ENCODE measurements at places on chromosomes 1 and 21. TPM values are rescaled to one million over a fixed set of nuclear protein-coding genes. Genes with fewer than 3 reads are reported as not detected.

GRCh38 chr1:117817629-117818028 is 111.8 kb downstream of the GDAP2 start:
- no peak for DNase-seq

Gene OR2T11
- not detected for total RNA-seq

DNA sequence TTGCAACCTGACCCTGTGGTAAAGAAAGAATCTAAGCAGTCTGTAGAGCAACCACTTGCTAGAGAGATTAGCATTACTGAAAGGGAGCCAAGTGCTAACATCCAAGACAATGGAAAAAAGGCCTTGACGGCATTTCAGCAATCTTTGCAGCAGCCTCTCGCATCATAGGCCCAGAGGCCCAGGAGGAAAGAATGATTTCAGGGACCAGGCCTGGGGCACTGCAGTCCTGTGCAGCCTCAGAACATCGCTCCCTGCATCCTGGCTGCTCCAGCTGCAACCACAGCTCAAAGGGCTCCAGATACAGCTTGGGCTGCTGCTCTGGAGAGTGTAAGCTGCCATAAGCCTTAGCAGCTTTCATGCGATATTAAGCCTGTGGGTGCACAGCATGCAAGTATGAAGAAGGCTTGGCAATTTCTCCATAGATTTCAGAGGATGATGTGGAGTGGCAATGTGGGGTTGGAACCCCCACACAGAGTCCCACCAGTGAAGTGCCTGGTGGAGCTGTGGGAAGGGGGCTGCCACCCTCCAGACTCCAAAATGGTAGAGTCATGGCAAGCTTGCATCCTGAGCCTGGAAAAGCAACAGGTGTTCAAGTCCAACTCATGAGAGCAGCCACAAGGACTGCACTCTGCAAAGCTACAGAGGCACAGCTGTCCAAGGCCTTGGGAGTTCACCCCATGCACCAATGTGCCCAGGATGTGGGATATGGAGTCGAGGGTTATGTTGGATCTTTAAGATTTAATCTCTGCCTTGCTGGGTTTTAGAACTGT is 110.6 kb upstream of the HMGB4 start:
- peak; percentile 24 for DNase-seq

- DNase-seq, result peak; percentile 64
Measured at GRCh38 chr1:21511579-21512522, 2.6 kb downstream of the ALPL start.

GRCh38 chr1:219544163-219544846 is 68.6 kb downstream of the ZC3H11B start:
- DNase-seq, result no peak

- no peak for DNase-seq
Measured at GRCh38 chr1:210722410-210723081, 393.8 kb downstream of the HHAT start.

DNA sequence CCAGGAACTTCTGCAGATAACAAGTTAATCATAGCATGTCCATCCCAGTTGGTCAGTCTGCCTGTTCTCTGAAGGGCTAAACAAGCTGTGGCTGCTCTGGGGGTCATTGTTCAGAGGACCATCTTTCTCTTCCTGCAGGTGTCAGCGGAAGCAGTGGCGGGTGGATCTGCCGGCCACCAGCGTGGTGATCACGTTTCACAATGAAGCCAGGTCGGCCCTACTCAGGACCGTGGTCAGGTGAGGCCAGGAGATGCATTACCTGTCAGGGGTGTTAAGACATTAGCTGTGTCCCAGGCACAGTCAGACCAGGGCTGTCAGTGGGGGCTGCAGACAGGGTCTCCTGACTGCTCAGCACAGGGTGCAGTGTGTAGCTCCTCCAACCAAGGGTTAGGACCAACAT is 168.8 kb downstream of the GALNT2 start:
- no peak for DNase-seq

Gene LACTBL1
- total RNA-seq, result not detected

Gene SH3BGR
- 11.8 TPM for total RNA-seq

Gene GPR37L1
- total RNA-seq, result 0.10 TPM

Gene SEMA4A
- total RNA-seq, result 49.3 TPM

DNA sequence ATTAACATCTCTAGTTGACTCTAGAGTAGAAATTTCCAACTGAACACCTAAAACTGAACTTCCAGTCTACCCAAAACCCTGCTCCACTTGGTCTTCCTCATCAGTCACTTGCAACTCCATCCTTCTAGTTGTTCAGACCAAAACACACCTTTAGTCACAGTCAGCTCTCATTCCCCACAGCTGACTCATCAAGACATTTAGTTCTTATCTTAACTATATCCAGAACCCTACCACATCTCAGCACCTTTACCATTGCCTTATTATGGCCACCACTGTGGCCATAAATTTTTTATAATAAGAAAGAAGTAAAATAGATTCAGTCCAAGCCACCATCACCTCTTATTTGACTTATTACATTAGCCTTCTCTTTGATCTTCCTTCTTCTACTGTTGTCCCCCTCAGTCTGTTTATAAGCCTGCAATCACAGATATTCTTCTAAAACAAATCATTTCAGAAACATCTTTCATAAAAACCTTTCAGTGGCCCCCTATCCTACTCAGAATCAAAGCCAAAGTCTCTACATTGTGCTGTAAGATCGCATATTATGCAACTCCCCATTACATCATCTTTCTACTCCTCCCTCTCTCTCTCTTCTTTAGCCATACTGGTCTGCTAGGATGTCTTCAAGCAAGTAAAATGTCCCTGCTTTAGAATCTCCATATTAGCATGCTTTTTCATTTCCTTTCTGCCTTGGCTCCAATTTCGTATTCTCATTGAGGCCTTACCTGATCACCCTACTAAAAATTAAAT is 275.9 kb downstream of the LRRC40 start:
- no peak for DNase-seq

GRCh38 chr1:32100359-32100758 is 7.5 kb upstream of the KPNA6 start:
- no peak for DNase-seq

- no peak for DNase-seq
Measured at GRCh38 chr1:155083052-155083541, 4.5 kb downstream of the EFNA3 start.

GRCh38 chr1:44801491-44802305 is 1.5 kb downstream of the PLK3 start:
- DNase-seq, result no peak

Gene MPZ
- total RNA-seq, result 3.1 TPM

Gene DENND4B
- 69.4 TPM for total RNA-seq

GRCh38 chr1:101079341-101079740 is 53.8 kb upstream of the DPH5 start:
- DNase-seq, result no peak

GRCh38 chr1:210374600-210374953 is 45.9 kb downstream of the HHAT start:
- DNase-seq, result no peak

Gene MROH7
- total RNA-seq, result 25.2 TPM

- DNase-seq, result no peak
Measured at GRCh38 chr1:219317762-219318353, 144.2 kb downstream of the LYPLAL1 start.

Gene C1QTNF12
- total RNA-seq, result 3.4 TPM

DNA sequence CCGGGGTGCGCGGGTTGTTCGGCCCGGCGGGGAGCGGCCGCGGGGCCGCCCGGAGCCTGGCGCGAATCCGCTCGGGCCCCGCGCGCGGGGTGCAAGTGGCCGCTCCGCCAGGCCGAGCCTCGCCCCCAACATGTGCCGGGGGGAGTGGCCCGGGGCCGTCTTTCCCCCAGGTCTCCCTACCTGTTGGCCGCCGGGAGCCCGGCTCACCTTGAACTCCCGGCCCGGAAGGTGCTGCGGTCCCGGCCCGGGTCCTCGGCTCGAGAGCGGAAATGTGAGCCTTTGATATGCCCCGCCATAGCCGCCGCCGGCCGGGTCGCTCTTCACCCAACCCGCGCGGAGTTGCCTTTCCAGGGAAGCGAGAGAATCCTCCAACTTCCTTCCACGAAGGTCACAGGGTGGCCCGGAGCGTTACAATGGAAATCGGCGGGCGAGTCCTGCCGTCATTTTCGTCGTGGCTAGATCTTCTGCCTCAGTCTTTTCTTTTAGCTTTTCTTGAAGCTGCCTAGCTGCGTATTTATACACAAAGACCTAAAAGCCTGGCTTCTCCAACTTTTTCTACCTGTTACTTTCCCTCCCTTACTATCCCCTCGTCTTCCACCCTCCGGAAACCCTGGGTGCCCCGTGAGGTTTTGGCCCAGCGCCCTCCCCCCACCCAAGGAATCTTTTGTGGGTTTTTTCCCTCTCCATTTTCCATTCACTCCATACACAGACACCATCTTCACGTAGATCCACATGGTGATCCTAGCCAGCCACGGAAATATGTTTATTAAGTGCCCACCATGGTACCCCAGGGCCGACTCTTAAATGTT is 867 bp downstream of the PTGFRN start:
- DNase-seq, result peak; percentile 50

GRCh38 chr1:233386336-233386735 is 58.8 kb downstream of the MAP3K21 start:
- no peak for DNase-seq

Gene MR1
- total RNA-seq, result 54.4 TPM

DNA sequence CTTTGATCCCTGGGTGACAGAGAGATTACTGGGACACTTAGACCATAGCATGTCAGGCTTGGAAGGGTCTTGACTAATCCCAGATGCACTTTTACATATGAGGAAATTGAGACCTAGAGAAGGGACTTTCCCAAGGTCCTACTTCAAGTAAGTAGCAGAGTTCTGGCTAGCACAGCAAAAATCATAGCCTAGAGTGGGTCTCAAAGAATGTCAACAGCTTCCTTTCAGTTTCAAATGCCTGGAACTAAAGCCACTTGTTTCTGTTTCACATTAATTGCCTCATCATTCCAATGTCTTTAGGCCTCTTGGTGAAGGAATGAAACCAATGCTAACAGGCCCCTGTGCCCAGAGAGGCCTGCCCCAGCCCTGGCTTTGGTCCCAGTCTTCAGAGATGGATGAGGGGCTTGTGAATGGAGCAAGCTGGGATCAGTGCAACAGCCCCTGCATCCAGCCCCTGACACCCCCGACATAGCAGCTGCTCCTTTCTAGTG is 26.6 kb downstream of the ATF3 start:
- no peak for DNase-seq

- no peak for DNase-seq
Measured at GRCh38 chr1:207950750-207951149, 39.8 kb upstream of the CD34 start.

DNA sequence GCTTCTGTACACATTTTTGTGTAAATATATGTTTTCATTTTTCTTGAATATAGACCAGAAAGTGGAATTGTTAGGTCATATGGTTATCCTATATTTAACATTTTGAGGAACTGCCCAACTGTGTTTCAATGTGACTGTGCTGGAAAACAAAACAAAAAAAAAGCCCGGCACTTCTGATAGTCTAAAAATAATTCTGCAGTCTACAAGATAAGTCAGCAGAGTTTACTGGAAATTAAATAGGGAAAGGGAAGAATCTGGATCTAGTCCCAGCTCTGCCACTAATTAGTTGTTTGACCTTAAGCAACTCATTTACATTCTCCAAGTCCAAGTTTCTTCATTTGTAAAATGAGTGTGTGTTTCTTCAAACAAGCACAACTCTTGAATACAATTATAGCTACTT is 869.1 kb upstream of the B3GALT2 start:
- no peak for DNase-seq

- no peak for DNase-seq
Measured at GRCh38 chr1:36822648-36823047, 211.7 kb downstream of the GRIK3 start.

DNA sequence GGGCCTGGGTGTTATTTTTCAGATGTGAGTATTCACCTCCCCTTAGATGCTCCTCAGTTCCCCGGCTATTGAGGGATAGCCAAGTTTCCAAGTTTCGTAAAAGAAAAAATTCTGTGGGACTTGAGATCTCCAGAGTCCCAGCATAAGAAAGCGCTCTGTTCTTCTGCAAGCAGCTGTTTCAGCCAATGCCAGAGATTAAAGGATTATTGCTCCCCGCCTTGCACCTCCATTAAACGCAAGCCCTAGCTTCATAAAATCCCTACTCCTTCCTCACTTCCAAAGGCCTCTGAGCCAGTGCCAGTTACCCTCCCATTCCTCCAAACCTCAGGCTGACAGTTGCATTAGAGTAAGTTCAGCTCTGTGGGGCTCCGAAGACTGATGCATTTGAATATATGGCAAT is 56.4 kb downstream of the CHIA start:
- DNase-seq, result no peak

DNA sequence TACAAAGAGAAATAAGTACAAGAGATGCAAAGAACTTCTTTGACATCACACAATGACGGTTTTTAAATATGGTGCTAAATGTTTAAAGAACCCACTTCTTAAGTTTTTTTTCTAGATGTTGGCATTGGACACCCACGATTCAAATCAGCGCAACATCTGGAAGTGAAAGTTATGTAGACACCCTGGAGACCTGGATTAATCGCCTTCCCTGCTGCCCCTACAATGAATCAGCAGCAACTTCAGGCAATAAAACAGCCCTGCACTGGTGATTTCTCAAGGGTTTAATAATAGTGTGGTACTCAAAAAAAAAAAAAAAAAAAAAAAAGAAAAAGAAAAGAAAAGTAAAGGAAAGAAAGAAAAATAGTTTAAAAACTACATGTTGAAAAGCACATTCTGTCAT is 248.3 kb downstream of the NUF2 start:
- no peak for DNase-seq

Gene AKNAD1
- not detected for total RNA-seq

- no peak for DNase-seq
Measured at GRCh38 chr1:160328184-160328583, 14.9 kb downstream of the COPA start.

Gene KIRREL1
- 19.7 TPM for total RNA-seq

Gene RAB25
- 182 TPM for total RNA-seq

- DNase-seq, result no peak
Measured at GRCh38 chr21:9730866-9731265, 790.5 kb upstream of the TPTE start.

- no peak for DNase-seq
Measured at GRCh38 chr1:234868296-234869147, 258.5 kb upstream of the IRF2BP2 start.

- DNase-seq, result no peak
Measured at GRCh38 chr1:172948457-172948856, 102.3 kb downstream of the TNFSF18 start.

DNA sequence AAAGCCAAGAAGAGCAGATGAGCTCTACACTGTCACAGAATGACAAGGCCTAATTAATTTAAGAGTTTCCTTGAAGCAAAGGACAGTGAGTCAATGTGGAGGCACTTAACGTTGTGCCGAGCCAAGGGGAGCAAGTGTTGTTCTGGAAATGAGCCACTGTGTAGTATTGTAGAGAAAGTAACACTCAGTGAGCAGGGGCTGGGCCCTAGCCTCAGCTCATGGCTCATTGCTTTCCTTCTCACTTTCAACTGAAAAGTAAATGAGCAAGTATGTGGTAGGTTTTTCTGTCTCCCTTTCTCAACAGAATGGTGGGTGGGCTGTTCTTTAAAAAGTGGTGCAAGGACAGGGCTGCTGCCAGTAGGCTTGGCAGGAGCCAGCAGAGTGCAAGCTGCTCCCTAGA is 11.8 kb upstream of the KIAA0040 start:
- no peak for DNase-seq

Gene TCEA3
- total RNA-seq, result 50.2 TPM
